ENCODE measurements at places on chromosomes 6 and 20.

GRCh38 chr20:49052334-49052733, 6.2 kb downstream of the CSE1L start:
- DNase-seq, result no peak

GRCh38 chr20:41140226-41141133, 3.1 kb downstream of the PLCG1 start:
- no peak for DNase-seq

GRCh38 chr20:42181064-42181463, 562.9 kb upstream of the CHD6 start:
- no peak for DNase-seq

GRCh38 chr20:50070361-50070760, 42.6 kb downstream of the UBE2V1 start:
- no peak for DNase-seq

DNA sequence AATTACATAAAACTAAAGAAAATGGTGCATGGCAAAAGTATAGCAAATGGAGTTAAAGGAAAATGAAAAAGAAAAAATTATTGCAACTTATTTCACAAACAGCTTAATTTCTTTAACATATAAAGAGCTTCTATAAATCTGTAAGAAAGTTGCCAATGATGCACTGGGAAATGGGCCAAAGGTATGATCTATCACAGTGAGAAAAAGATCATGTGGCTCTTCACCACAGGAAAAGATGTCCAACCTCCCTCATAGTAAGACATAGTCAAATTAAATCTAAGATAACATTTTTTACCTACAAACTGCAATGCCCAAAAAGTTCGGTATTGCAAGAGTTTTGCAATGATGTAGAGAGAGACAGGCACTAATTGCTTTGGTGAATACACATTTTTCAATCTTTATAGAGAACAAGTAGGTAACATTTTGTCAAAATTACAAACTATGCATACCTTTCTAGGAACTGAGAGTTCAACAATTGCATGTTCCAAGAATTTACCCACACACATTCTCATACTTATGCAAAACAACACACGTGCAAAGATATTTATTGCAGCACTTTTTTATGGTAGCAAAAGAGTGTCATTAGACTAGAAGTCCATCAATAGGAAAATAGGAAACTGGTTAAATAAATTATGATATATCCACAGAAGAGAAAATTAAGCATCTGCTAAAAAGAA, 372.6 kb downstream of the QKI start:
- DNase-seq, result no peak

GRCh38 chr20:18567739-18568091, 483 bp downstream of the SMIM26 start:
- DNase-seq, result no peak

- DNase-seq, result no peak
Observed at GRCh38 chr6:4010689-4011090, 68.2 kb downstream of the FAM217A start.

DNA sequence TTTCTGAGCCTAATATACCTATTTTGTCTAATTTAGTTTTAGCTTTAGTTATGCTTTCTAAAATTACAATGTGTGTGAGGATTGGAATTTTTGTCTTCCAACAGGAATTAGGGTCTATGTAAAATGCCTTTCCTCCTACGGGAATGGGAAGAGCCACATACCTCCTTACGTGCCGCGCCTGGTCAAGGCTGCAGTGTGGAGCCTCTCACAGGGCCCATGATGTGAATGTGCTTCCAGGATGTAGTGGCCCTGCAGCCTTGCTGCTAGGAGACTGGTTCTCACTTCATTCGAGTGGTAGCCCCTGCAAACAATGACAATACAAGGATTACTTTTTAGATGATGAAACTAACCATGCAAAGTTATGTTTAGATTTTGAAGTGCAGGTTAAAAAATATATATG, 110.2 kb downstream of the SOBP start:
- DNase-seq, result no peak

DNA sequence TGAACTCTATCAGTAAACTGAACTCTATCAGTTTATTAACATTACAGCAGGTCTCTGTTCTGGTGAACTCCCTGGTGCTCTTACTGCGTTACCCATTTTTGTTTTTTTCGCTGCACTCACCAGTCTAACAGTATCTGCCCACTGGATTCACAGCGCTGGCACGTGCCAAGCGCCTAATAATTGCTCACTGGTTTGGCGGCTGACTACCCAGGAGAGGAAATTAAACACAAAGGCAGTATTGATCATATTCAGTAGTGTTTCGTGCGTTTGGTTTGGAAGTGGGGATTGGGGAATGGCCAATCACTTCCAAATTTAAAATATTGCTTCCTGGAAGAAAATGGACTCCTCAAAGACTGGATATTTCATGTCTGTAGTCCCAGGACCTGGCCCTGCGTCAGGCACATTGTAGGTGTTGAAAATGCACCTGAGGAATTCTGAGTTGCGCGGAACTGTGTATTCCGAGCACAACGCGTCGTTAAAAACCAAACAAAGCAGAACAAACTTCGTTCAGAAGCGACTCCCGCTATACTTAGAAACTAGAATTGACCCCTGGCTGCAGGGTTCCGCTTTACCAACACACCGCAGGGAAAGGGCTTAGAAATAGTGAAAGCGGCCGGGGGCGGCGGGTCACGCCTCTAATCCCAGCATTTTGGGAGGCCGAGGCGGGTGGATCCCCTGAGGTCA, 1.1 kb upstream of the RPS12 start:
- no peak for DNase-seq

GRCh38 chr6:166417285-166417691, 34.5 kb upstream of the MPC1 start:
- DNase-seq, result no peak

GRCh38 chr6:85670573-85670972, 27.9 kb upstream of the SYNCRIP start:
- DNase-seq, result no peak

DNA sequence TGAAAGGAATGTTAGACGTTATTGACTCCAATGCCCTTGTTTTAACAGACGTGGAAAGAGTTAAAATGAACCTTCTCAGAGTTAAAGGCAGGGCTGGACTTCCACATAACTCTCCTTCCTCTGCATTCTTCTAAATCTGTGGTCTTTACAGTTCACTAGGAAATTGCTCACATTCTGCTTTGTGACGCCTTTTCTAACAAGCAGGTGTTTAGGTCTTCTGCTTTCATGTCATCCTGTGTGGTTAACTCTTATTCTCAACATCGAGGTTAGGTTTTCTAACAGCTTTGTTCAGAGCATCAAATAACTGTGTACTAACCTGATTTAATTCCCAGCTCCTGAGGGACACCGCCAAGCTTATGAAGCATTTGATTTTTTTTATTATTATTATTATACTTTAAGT, 81.3 kb upstream of the NT5E start:
- DNase-seq, result no peak

- DNase-seq, result no peak
Observed at GRCh38 chr20:61963149-61963548, 102.5 kb downstream of the TAF4 start.

- DNase-seq, result no peak
Observed at GRCh38 chr6:33092385-33092784, 16.6 kb downstream of the HLA-DPB1 start.

GRCh38 chr6:151709329-151709728, 98.2 kb upstream of the ESR1 start:
- DNase-seq, result no peak

DNA sequence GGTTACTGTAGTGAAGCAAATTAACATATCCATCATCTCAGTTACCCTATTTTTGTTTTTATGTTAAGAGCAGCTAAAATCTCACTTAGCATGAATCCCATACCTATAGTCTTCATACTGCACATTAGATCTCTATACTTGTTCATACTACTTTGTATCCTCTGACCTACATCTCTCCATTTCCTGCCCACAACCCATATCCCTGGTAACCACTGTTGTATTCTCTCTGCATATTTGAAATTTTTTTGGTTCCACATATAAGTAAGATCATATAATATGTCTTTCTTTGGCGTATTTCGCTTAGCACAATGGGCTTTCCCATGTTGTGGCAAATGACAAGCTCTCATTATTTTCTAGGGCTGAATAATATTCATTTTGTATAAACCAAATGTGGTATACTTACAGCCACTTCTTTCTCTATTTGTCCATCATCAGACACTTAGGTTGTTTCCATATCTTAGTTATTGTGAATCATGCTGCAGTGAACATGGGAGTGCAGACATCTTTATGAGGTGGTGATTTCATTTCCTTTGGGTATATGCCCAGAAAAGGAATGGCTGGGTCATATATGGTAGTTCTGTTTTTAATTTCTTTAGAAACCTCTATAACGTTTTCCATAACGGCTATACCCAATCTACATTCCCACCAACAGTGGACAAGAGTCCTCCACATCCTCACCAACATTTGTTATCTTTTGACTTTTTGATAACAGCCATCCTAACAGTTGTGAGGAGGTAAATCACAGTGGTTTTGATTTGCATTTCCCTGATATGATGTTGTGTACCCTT, 39.8 kb downstream of the BACH2 start:
- DNase-seq, result no peak

DNA sequence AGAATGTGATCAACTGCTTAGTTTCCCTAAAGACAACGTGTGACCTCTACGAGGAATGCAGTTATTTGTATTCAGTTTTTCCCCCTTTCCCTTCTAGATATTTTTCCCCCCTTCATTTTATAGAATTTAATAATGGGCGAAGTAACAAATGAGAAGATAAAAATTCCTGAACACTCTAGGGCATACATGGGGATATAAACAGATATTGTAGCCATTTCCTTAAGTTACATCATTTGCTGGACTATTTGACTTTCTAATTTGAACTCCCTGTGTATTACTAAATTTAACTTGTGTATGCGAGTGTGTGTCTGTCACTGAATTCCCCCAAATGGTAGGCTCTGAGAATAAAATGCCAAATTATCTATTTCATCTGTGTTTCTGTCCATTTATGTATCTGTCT, 99.0 kb upstream of the ZFP64 start:
- no peak for DNase-seq

- DNase-seq, result no peak
Observed at GRCh38 chr6:106807947-106808611, 166.4 kb downstream of the CD24 start.

DNA sequence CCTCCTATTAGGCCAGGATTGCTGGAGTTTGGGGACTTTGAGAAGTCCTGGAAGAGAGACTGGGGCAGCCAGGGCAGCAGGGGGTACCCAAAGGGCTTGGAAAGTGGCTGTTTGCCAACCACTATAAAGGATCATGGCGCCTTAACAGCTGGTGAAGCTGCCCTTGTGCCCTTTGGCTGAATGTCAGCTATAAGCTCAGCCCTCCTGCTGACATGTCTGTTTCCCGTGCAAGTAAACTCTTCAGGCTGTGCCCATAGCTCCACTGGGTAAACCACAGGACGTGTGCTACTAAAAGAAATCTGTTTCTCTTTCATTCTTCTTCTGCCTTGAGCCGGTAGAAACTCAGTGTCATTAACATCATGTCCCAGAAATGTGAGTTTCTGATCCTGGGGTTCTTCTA, 97.3 kb downstream of the CAP2 start:
- no peak for DNase-seq

- DNase-seq, result no peak
Observed at GRCh38 chr6:147873816-147874215, 365.3 kb downstream of the SAMD5 start.

GRCh38 chr6:143598466-143599080, 79.2 kb upstream of the PHACTR2 start:
- DNase-seq, result no peak

DNA sequence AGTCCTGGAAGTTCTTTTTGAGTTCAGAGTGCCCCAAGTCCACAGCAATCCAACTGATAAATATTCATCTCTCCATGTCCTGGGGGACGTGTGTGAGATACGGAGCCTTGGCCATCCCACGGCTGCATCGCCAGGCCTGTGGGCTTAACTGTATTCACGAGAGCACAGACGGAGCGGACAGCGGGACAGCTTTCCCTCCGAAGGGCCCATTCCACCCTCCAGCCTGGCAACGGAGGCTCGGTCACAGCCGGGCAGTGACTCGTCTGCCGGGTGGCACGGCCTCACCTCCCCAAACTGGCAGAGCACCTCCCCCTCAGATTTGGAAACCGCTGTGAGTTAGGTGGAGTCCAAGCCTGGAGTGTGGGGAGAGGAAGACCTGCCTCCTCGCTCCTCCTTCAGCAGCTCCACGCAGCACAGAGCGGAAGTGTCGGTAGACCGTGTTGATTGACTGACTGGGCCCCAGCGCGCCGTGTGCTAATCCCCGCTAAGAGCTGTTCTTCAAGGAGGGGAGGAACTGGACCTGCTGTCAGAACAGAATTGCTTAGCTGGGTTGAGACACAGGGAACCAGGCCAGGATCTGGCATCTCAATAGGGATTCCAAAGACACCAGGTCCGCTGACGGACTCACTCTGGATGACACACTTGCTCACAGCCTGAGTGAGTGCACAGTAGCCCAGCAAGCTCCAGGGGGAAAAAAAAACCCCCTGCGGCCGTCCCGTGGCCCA, 10.9 kb downstream of the FOXF2 start:
- no peak for DNase-seq

- DNase-seq, result no peak
Observed at GRCh38 chr6:2915150-2915549, 12.0 kb upstream of the SERPINB9 start.

- DNase-seq, result no peak
Observed at GRCh38 chr6:52340603-52340880, 21.4 kb upstream of the PAQR8 start.

GRCh38 chr6:90151576-90152422, 144.8 kb downstream of the BACH2 start:
- DNase-seq, result no peak

DNA sequence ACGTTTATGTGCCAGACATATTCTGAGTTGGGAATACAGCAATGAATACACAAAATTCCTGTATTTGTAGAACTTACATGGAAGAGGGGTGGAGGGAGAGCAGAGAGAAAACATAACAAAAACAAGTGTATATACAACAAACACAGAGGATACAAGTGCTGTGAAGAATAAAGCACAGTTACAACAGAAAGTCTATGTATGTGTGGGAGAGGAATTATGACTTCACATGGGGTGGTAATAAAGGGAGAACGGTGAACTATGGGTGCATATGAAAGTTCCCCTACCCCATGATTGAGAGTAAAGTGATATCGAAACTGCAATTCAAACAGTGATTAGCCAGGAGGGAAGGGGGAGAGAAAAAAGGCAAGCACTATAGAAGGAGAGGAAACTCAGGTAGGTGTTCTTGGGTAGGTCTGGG, 24.6 kb downstream of the HBS1L start:
- no peak for DNase-seq
